ENCODE measurements at places on chromosomes 16 and 17.

DNA sequence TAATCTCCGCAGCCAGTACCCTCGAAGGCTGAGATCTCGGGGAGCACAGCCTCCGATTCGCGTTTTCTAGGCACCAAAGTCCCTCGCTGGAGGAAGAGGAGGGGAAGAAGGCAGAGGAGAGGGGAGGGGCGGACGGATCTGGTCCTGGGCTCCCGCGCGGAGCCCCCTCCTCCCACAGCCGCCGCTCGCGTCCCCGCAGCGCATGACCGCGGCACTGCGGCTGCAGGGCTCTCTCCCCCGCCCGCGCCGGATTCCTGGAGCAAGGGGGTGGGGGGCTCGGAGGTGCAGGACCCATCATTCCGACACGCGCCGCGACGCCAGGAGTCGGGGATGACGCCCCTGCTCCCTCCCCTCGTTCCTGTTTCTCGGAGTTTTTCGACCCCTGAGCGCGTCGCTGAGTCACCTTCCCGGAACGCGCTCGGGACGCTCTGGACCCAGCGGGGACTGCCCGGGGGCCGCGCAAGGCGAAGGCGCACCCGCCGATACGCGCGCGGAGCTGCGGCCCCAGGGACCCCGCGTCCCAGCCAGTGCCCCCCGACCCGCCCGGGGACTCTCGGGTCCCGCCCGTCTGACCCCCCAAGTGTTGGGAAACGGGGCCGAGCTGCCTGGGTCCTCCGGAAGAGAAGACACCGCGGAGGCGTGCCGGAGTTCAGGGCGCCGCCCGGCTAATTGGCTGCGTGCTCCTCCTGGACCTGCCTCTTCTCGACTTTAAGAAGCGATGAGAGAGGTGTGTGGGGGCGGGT lies 1.4 kb upstream of the SPHK1 start:
- no peak for DNase-seq

GRCh38 chr16:3458278-3458851 lies 14.9 kb downstream of the NAA60 start:
- no peak for DNase-seq

GRCh38 chr17:78174870-78175642 lies 6.7 kb downstream of the SYNGR2 start:
- DNase-seq = no peak

DNA sequence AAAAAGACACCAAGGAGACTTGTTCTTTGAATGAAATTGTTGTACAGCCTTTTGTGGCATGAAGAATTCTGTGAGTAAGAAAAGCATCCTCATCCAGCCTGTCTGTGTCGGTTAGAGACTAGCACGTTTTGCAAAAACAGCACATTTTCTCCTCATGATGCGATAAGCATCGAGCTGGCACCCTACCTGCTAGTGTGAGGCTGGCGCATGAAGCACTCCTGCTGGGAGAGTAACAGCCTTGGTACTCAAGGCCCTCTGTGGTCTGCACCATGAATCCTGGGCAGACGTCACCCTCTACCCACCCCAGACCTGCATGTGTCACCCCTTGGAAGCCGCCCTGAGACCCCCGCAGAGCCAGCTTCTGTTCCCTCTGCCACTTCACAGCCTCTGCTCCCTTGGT lies 92.6 kb upstream of the TMEM132E start:
- no peak for DNase-seq
